ENCODE measurements at places on chromosomes 7 and 10.

GRCh38 chr7:148863324-148863723, 20.8 kb downstream of the EZH2 start:
- no peak for DNase-seq

- DNase-seq, result no peak
These were observed 176.9 kb downstream of the RPS24 start for GRCh38 chr10:78210548-78210947.

- DNase-seq, result no peak
These were observed 3.4 kb upstream of the HTRA1 start for GRCh38 chr10:122457934-122458333.

GRCh38 chr10:120833222-120833928, 17.8 kb upstream of the WDR11 start:
- no peak for DNase-seq

- DNase-seq, result no peak
These were observed 756.3 kb downstream of the NXPH1 start for GRCh38 chr7:9189703-9190102.

- no peak for DNase-seq
These were observed 75.3 kb upstream of the IL6 start for GRCh38 chr7:22651534-22652243.

GRCh38 chr10:77867124-77867719, 59.3 kb downstream of the DLG5 start:
- DNase-seq, result no peak

- no peak for DNase-seq
These were observed 44.5 kb downstream of the ICA1 start for GRCh38 chr7:8217200-8218068.

DNA sequence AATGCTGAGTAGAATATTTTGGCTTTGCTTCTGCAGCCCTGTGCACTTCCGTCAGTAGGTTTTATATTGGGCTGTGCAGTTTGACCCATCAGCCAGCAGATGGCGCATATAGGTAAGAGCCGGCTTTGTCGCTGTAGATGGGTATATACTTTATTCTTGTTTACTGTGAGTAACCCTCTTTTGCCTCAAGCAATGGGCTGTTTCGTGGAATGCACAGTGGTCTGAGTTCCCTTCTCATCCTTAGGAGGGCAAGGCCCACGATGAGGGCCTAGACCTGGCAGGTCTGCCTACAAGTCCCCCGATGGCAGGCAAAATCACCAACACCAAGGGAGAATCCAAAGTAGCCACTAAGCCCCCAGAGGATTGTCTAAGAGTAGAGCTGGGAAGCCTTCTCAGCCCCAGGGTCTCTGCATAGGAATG, 1002.9 kb upstream of the KCND2 start:
- no peak for DNase-seq

- no peak for DNase-seq
These were observed 3.2 kb downstream of the TSPAN33 start for GRCh38 chr7:129147731-129148130.

- no peak for DNase-seq
These were observed 2.0 kb upstream of the PLCE1 start for GRCh38 chr10:93991596-93992284.

GRCh38 chr10:65176994-65177393, 1655.8 kb downstream of the REEP3 start:
- no peak for DNase-seq

GRCh38 chr7:83581667-83582435, 67.1 kb downstream of the SEMA3E start:
- DNase-seq, result no peak

- no peak for DNase-seq
These were observed 290.1 kb upstream of the ZNF32 start for GRCh38 chr10:43938810-43939209.

- no peak for DNase-seq
These were observed 116.7 kb downstream of the PRKCQ start for GRCh38 chr10:6463366-6463765.

GRCh38 chr7:123538897-123539296, 4.5 kb upstream of the IQUB start:
- no peak for DNase-seq

DNA sequence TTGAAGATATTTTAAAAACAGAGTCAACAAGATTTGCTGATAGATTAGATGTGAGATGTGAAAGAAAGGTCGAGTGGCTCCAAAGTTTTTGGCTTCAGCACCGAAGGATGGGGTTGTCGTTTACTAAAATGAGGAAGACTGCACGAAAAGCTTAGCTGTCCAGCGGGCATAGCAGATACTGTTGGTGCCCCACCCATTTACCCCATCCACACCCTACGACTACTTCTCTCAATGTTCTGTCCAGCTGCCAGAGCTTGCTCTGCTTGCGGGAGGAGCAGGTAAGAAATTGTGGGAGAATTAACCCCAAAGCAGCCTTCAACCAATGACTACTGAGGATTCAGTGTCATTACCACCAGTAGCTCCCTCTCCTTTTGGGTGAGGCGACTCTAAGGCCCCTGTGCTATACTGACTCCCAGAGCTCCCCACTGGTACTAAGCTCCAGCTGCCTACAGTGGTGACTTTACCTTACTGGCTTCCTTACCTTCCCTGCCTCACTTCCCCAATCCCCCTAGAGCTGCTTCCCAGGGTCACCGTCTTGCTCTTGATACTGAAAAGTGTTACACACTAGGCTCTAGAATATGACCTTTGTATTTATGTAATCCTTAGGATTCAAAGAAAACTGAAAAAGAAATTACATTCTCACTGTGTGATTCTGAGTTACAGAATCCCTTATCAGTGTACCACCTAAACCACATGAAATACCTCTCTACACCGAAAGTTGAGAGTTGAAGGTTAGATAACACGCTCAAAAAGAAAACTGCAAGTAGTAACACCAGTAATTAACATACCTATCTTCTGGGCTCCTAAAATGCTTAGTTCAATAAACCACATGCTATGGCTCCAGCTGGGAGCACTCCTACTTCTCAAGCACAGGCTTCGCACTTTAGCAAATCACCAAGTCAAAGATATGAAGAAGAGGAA, 22.3 kb downstream of the CACUL1 start:
- DNase-seq, result no peak

- no peak for DNase-seq
These were observed 73.3 kb upstream of the CACNB2 start for GRCh38 chr10:18066947-18067346.

GRCh38 chr7:157996359-157997079, 591.1 kb downstream of the PTPRN2 start:
- no peak for DNase-seq

GRCh38 chr10:119330342-119330741, 123.0 kb downstream of the GRK5 start:
- DNase-seq, result no peak

DNA sequence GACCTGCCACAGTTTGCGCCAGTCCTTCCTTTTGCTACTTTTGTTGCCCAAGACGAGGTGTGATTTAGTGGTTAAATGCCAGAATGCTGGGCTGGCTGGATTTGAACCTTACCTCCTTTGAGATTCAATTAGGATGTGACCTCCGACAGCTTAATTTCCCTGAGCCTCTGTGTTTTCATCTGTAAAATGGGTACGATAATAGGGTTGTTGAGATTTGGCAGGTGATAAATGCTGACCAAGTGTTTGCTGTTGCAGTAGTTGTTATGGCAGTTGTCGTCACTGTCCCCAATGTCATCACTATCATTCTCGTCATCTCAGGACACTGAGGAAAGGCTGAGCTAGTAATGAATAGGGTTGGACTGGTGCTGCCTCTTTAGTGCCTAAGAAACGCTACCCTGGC, 61.1 kb downstream of the GRK5 start:
- no peak for DNase-seq

DNA sequence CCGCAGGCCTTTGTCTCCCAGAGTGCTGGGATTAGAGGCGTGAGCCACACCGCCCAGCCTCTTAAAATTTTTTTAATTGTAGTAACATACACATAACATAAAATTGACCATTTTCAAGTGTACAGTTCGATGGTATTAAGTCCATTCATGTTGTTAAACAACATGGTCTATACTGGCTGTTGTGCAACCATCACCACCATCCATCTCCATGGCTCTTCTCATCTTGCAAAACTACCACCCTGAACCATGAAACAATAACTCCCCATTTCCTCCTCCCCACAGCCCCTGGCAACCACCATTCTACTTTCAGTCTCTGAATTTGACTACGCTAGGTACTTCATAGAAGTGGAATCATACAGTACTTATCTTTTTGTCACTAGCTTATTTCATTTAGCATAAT, 7.9 kb upstream of the ZFYVE27 start:
- no peak for DNase-seq

DNA sequence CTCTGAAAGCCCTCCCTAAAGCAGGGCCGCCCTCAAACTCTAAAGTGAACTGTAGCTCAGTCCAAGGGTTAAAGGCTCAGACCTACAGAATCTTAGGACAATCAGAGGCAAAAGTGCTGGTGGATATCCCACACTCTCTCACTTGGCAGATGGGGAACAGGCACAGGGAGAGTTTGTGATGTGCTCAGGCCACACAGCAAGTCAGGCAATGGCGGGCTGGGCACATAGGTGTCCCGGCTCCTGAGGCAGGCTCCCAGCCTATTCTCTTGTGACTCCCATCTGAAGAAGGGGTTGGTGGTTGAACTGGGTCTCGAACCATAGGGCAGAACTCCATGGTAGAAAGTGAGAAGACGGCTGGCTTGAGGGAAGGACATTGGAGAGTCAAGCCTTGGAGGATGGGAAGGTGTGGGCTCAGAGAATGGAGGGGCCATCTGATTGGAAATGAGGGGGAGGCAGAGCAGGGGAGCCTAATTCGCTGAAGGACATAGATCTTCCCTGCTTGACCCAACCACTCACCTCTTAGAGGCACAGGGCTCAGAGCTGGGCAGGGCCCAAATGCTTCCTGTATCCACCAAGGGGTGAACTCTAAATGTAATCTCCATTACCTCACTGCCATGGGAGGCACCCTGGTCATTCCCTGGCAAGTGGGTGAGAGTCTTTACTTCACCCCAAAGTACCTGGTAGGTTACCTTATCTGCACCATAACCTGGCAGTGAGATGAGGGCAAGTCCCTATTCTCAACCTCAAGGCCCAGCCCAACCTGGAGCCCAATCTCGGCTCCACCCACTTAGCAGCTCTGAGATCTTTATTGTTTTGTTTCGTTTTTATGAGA, 4.9 kb upstream of the ZMIZ1 start:
- no peak for DNase-seq

DNA sequence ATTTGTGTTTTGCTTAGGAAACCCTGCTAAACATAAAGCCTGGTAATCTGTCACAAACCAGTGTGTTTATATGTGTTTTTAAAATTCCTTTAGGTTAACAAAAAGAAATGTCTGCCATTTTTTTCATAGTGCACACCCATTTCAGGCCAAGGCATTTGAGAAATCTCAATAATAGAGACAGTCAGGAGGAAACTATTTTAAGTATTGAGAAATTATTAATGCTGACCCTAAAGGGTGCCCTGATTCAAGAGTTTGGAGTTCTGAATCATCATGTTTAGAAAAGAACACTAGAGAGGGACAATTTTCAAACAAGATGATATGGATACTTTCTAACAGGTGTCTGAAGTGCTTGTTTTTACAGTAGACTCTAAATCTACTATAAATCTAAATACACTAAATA, 28.7 kb downstream of the MALRD1 start:
- DNase-seq, result no peak

DNA sequence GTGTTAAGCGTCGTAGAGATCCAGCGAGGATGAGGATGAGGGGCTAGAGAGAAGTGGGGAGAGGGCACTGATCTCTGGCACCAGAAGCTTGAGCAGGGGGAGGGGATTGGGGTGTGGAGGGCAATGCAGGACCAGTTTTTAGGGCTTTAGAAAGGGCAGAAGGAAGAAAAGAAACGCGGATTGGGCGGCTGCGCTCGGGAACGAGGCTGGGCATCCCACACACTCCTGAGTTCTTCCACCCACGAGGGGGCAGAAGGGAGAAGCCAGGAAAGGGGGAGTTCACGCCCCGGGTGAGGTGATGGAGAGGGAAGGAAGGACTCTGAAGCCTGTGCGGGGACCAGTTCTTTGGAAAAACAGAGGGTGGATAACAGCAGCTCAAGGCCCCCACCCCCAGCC, 6.1 kb upstream of the VGF start:
- DNase-seq, result no peak

DNA sequence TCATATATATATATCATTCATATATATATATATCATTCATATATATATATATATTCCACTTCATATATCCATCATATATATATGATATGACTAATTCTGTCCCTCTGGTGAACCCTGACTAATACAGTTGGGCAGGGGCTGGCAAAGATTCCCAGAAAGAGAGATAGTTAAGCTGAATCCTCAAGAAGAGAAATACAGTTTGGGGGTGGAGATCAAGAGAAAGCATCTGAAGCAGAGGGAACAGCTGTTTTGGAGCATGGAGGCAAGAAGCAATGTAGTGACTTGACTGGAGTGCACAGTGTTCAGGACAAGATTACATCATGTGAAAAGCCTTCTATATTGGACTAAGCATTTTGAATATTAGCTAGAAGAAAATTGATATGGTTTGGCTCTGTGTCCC, 540.7 kb downstream of the MAGI2 start:
- DNase-seq, result no peak

DNA sequence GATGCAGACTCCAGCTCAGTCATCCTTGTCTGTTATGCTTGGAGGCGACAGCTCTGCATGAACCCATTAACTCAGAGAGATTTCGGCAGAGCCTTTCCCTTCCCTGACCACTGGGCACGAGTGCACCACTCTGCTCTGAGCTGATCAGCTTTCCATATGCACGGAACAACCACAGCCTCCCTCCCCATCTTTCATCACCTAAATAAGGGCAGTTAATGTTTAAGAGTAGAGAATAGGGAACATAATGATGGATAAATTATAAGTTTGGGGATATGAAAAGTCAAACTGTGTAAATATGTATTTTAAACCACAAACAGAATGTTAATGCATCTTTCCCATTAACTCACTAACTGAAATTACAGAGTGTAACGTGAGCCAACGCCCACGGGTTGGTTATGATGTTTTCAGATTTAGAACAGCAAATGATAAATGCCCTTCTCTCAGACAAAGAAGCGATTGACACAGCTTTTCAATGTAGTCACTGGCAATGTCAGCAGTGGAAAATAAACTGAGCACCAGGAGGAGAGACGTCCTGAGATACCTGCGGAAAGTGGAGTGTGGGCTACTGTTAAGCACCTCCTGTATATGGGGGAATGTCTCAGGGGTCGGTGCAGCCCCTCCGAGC, 658.2 kb downstream of the LRMDA start:
- no peak for DNase-seq

DNA sequence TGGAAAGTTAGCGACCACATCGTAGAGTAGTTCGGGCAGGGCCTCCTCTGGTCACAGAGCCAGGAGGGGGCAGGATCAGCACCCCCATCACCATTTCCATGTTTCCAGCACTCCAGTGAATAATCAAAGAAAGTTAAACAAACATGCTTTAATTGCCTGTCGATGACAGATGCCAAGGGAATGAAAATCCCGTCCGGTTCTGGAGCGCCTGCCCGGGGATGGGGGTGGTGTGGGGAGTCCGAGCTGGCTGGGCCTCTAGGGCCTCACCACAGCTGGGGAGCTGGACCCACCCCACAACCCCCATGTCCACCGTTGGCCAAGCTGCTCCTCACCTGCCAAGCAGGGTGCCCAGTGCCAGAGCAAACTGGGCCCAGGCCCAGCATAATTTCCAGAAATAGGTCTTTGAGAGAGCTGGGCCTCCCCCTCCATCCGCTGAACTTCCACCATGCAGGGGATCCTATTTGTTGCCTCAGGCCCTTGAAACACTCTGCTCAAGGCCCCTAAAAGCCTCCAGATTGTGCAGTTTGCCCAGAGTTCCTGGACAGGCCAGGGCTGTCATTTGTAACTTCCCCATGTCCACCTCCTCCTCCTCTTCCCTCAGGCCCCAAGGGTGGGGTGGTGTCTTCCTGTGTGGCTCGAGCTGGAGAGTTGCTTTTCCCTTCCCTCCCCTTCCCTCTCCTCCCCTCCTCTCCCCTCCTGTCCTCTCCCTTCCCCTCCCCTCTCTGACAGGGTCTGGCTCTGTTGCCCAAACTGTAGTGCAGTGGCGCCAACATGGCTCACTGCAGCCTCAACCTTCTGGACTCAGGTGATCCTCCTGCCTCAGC, 101.0 kb downstream of the MYL10 start:
- no peak for DNase-seq
